Neural crest cell (in vitro differentiated cells): ENCODE measurements at places on chromosomes 16 and 17. TPM values are rescaled to one million over a fixed set of nuclear protein-coding genes. Genes with fewer than 3 reads are reported as not detected.

The CCDC40 gene
- total RNA-seq = 22.7 and 23.8 TPM in 2 replicates

DNA sequence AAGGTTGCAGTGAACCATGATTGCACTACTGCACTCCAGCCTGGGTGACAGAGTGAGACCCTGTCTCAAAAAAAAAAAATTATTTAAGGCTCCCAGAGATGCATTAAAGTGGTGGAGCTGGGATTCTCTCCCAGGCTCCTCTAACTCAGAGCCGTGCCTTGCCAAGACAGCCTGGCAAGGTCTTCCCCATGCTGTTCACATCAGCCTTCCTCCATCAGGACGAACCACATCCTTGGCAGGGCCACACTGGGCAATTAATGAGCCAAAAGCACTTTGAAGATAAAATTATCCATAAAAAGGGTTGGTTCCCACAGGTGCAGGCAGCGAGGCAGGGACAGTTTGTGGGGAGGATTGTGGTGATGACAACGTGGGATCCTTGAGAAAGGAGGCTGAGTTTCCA, 19.8 kb upstream of the BBS2 start:
- peaks cover 2% of the 10 kb centered on the region for H3K36me3 ChIP-seq
- peaks cover 12% of the 10 kb centered on the region for H3K27me3 ChIP-seq
- no peak for DNase-seq
- no peak overlapping the region for H3K27ac ChIP-seq

DNA sequence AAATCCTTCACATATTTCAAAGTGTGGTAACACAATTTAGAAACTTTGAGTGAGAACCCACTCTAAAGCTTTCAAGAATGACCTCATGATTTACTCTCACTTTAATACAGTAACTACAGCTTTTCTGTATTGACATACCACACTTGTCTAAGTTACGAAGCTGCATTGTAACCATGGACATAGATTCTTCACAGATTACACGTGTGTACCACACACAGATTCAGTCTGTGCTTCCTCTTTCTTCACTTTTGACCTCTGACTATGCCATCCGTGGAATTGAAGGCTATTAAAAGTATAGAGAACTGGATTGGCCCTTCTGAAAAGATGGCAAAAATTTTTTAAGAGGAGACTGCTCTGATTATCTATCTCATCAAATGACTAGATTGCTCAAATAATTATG, 172.7 kb downstream of the TANC2 start:
- H3K27me3 ChIP-seq = no peaks in the 10 kb centered on the region
- H3K27ac ChIP-seq = peak overlapping the region; percentile 63
- H3K36me3 ChIP-seq = no peaks in the 10 kb centered on the region
- no peak for DNase-seq

DNA sequence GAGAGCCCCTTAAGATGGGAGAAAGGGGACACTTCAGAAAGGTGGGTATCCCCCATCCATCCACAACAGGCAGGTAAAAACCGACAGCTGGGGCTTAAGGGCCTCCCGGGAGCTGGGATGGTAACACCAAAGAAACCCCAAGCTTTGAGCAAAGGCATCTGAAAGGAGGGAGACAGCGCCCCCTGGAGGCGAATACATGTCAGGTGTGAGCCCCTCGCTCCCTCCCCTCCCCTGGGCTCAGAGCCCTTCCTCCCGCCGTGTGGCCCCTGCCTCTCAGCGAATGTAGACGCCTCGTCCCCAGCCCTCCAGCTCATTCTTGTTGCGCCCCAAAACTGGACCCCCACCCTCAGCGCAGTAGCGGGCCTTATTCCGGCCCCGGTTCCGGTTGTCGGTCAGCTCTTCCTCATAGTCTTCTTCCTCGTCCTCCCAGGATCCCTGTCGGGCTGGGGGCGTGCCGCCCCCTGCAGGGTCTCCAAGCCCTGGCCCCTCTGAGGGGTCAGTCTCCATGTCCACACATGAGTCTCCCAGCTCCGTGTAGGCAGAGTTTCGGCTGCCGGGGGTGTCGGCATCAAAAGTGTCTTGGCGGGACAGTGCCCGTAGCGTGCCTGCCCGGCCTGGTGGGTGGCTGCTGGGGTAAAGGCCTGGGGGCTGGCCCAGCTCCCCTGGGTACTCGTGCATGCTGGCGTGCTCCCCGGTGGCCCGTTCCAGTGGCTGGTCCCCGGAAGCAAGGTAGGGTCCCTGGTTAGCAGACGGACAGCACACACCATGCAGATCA, 9.1 kb upstream of the ARL5C start:
- H3K27me3 ChIP-seq = no peaks in the 10 kb centered on the region
- H3K27ac ChIP-seq = no peak overlapping the region
- H3K36me3 ChIP-seq = peaks cover 14% of the 10 kb centered on the region
- H3K4me3 ChIP-seq = peak overlapping the region; percentile 12
- DNase-seq = peak; percentile 78

The DLX3 gene
- 0.41 and 1.0 TPM in 2 replicates for total RNA-seq

DNA sequence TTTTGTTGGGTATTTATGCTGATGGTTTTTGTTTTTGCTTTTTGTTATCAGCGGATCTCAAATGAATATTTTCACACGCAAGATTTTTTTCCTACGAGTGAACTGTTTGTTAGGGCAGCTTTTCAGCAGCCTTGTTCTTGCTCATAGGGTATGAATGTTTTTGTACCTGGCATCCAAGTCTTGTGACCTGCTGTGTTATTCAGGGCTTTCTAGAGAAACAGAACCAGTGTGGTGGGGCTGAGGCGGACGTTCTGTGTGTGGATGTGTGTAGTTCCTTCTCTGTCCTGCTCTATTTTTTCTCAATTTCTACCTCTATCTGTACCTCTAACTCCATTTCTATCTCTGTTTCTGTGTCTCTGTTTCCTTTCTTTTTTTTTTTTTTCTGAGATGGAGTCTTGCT, 78.3 kb downstream of the SNX29 start:
- DNase-seq = no peak
- H3K4me3 ChIP-seq = no peak overlapping the region
- no peak overlapping the region for H3K27ac ChIP-seq
- H3K36me3 ChIP-seq = no peaks in the 10 kb centered on the region

- H3K27ac ChIP-seq = no peak overlapping the region
- no peak overlapping the region for H3K4me3 ChIP-seq
- DNase-seq = no peak
Observed at GRCh38 chr16:13143551-13143950, 242.2 kb downstream of the SHISA9 start.

GRCh38 chr17:50362661-50363060, 10.3 kb downstream of the MRPL27 start:
- DNase-seq = no peak
- H3K4me3 ChIP-seq = peak overlapping the region; percentile 82
- H3K36me3 ChIP-seq = no peaks in the 10 kb centered on the region
- peaks cover 3% of the 10 kb centered on the region for H3K27me3 ChIP-seq

- peaks cover 5% of the 10 kb centered on the region for H3K36me3 ChIP-seq
- H3K4me1 ChIP-seq = peaks cover 12% of the 10 kb centered on the region
- H3K27me3 ChIP-seq = no peaks in the 10 kb centered on the region
- DNase-seq = no peak
- no peak overlapping the region for H3K27ac ChIP-seq
Observed at GRCh38 chr17:80274331-80274730, 13.7 kb downstream of the RNF213 start.

The CTRB2 gene
- not detected in 2 replicates for total RNA-seq
